ENCODE measurements at places on chromosomes 13 and 19.

DNA sequence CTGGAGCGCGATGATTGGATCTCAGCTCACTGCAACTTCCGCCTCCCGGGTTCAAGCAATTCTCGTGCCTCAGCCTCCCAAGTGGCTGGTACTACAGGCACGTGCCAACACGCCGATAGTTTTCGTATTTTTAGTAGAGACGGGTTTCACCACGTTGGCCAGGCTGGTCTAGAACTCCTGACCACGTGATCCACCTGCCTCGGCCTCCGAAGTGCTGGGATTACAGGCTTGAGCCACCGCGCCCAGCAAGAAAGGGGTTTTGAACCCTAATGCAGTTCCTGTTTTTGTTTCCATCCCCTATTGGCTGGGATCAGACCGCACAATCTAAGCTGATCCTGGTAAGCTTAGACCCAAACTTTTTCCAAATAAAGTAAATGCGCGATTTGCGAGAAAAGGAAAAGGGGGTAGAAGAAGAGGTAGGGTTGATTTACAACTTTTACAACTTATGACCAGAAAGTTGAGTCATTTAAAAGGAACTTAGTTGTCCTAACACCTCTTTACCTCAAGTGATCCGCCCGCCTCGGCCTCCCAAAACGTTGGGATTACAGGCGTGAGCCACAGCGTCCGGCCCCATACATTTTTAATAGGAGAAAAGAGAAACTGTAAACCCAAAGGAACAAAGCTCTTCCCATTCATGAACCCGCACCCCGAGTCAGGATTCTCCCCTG is 764 bp downstream of the ZNF626 start:
- DNase-seq: no peak

DNA sequence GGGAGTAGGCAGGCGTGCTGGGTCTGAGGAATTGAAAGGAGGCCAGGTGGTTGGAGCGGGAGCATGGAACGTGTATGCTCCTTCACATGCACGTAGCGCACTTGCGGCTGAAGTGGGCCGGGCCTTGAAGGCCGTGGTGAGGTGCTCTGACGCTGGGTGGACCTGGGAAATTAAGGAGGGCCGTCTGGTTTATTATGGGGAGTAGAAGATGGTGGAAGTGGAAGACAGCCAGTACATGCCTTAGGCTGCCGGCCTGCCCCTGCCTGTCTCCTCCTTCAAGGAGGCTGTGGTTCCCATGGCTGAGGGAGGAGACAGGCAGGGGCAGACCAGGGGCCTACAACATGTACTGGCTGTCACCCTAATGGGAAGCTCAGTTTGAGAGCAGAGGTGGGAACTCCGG is 23.9 kb downstream of the GATAD2A start:
- no peak for DNase-seq

GRCh38 chr13:52127783-52128702 is 830 bp downstream of the NEK5 start:
- peak; percentile 31 for DNase-seq

DNA sequence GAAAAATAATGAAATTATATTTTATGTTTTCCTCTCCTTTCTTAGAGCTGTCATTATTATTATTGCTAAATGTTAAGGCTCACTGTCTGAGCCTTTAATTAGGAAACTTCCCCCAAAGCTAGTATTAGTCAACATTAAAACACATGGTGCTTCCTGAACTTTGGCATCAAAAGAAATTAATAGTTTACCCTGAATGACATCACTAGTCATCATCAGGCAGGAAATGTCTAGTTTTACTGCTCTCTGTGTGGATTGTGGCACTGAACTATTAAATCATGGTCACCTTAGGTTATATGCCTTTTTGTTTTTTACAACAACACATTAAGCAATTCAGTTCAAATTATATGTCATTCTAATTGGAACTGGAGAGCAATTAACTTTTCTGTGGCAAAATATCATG is 595.5 kb downstream of the SLITRK1 start:
- no peak for DNase-seq

GRCh38 chr13:37187621-37188020 is 82.2 kb upstream of the CSNK1A1L start:
- DNase-seq: no peak

DNA sequence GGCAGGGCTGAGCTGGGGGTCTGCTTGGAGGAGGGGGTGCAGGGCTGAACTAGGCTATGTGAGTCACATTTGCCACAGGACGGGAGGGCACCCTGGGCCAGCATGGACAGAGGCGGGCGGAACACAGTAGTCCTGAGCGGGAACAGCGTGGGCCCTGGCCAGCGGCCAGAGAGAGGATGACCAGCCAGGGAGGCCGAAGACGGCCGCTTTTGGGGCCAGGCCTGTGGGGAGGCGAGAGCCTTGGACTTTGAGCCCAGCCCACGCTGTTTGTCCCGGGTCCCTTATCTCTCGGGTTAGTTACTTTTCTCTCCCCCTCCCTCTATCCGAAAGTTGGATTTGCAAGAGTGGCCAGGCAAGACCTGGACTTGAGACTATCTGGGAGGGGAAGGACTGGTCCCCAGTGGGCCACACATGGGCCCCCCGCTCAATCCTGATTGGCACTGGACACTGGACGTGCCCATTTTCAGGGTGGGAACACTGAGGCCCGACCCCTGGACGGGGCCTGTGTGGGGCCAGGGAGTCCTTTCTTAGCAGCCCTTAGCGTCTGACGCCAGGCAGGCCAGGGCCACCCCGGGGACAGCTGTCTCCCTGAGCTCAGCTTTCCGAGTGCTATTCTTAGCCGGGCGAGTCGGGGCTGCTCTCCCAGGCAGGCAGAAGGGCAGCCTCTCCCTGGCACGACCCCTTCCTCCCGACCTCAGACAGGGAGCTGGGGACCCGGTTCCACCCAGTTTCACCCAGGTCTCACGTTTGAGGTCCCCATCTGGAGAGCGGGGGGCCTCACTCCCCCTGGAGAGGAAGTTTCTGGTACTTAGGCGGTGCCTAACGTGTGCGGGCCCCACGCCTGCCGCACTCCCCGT is 833 bp downstream of the GAMT start:
- peak; percentile 29 for DNase-seq

GRCh38 chr19:29785955-29786589 is 25.7 kb upstream of the CCNE1 start:
- no peak for DNase-seq

DNA sequence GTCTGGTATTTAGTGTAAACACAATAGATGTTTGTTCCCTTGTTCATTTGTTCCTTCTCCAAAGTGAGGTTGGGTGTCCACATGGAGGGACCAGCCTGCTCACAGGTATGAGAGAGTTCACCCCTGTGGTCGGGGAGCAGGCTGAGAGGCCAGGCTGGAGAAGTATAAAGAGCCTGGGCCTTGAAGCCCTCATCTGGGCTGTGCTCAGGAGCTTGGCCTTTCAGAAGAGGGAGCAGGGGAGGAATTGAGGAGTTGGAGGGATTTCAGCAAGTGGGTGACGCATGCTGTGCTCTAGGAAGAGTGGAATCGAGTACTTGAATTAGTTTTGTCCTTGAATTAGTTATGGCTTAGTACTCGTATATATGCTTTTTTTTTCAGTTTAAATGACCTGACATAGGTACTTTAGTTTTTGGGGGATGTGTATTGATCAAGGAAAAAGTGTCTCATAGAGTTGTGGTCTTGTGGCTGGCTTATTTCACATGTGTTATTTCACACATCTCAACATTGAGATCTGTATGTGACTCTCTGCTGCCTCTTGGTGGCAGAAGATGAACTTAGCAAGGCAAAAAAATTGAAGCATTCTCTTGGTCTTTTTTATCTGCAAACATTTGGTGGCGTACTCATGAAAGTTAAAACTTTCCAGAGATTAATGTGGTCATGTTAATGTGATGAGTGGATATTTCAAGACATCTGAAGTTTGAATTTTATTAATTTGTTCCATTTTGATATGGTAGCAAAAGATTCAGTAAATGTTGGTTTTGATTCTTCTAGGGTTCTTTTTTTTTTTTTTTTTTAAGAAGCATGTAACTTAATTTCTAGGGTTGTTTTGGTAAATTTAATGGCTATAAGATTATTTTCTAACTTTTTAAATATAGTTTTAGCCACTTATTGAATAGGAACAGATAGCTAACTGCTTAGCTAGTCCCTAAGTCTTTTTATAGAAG is 54.3 kb downstream of the SLAIN1 start:
- DNase-seq: peak; percentile 81
